ENCODE measurements at places on chromosomes 12 and 14. TPM values are rescaled to one million over a fixed set of nuclear protein-coding genes. Genes with fewer than 3 reads are reported as not detected.

Gene CIT
- 3.0 TPM for polyA plus RNA-seq

Gene FZD10
- 0.11 TPM for polyA plus RNA-seq

DNA sequence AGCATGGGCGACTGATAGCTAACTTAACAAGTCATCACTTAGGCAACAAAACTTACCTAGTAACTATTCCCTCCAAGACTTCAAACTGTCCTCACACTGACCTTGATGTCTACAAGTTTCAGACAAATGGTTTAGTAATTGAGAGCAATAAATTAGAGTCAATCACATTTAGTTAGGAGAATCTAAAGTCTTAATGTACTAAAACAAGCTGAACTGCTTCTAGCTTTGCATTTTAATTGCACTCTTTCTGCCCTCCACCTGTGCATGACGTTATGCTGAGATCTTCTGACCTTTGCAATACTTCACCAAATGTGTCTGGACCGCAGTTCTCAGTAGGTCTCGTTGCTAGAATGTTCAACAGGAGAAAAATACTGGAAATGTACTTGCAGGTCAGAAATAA is 158.0 kb downstream of the PIK3C2G start:
- peak; percentile 62 for DNase-seq

- DNase-seq, result no peak
Observed at GRCh38 chr14:76101391-76102379, 50.0 kb upstream of the GPATCH2L start.

DNA sequence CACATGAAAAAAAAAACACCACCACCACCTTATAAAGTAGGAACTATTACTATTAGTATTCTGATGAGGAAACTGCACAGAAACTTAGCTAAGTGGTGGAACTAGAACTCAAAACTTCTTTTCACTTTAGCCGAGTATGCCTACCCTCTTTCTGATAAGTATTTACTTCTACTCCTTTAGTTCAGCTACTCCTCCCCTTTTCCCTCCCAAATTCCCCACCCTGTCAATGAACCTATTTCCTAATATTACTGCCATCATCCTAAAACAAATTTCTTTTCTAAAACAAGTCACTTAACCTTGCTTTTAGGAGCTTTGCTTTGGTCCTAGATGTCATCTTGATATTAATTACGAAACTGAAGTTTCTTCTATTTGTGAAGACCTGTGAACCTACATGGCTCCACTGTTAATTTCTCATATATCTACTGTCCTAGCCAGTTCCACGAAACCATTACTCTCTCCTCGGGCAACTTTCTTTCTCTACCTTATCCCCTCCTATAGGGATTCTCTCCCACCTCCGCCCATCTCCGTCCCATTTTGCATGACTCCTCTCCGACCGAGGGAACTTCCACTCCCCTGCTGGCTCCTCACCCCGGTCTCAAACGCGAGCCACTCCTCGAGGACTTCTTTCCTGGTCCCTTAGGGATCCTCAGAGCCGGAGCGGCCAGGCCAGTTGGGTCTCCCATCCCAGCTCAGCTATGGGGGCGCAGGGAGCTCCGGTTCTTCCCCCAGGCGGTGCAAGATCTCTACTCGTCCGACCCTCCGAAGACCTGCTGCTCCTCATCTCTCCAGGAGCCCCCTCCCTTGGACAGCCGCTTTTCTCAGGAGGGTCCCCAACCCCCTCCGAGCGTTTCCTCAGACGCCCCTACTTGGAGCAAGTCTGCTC is 1.1 kb downstream of the NUMB start:
- DNase-seq, result peak; percentile 63

- peak; percentile 8 for DNase-seq
Observed at GRCh38 chr12:131919366-131920156, 9.5 kb upstream of the PUS1 start.

DNA sequence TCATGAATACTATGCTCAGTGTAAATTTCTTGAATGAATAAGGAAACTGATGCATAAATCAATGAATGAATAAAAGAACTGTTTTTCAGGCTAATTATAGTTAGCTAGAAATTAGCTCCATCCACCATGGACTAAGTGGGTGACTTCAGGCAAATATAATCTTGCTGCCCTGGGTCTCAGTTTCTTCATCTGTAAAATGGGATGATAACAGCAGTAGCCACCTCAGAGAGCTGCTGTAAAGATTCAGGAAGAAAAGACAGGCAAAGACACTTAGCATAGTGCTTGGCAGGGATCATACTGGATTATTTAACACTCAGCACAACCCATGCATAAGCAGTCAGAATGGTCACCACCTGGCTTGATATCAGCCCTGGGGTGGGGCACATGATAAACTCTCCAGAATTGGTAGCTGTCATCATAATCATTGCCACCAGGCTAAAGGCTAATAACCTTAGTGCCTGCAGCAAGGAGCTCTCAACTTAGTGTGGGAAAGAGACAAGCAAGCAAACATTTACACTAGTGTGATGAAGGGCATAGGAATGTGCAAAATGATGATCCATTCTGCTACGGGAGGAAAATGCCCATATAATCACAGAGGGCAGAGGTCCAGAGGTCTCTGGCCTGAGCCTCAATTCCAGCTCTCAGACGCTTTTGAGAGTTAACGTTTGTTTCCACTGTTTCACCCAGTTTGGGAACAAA is 234.7 kb upstream of the TBX3 start:
- no peak for DNase-seq

DNA sequence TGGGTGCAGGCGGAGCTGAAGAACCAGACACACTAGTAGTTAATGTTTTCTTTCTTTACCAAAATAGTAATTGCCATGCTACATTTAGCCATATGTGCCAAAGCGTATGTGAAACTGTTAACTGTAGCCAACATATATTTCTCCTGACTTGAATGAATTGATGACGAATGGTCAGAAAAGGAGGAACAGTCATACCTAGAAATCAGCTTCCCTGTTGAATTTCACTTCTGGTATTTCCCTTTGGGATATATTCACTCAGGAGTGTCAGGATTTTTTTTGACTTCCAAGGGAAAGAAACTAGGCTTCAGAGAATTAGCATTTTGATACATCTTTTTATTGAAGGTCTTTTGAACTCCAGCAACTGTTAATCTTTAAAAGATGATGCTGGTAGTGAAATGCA is 87.0 kb downstream of the ERC1 start:
- no peak for DNase-seq

All from kidney (tissue), 22 donors.